SJSA1 (cell line): ENCODE measurements at places on chromosomes 6 and 20. TPM values are rescaled to one million over a fixed set of nuclear protein-coding genes. Genes with fewer than 3 reads are reported as not detected.

The C20orf141 gene
- total RNA-seq: not detected in 2 replicates

The RBPJL gene
- total RNA-seq: not detected in 2 replicates

The LY6G5B gene
- total RNA-seq: 0.19 and 1.6 TPM in 2 replicates

The AIF1 gene
- total RNA-seq: not detected in 2 replicates

The ARMC12 gene
- not detected in 2 replicates for total RNA-seq

DNA sequence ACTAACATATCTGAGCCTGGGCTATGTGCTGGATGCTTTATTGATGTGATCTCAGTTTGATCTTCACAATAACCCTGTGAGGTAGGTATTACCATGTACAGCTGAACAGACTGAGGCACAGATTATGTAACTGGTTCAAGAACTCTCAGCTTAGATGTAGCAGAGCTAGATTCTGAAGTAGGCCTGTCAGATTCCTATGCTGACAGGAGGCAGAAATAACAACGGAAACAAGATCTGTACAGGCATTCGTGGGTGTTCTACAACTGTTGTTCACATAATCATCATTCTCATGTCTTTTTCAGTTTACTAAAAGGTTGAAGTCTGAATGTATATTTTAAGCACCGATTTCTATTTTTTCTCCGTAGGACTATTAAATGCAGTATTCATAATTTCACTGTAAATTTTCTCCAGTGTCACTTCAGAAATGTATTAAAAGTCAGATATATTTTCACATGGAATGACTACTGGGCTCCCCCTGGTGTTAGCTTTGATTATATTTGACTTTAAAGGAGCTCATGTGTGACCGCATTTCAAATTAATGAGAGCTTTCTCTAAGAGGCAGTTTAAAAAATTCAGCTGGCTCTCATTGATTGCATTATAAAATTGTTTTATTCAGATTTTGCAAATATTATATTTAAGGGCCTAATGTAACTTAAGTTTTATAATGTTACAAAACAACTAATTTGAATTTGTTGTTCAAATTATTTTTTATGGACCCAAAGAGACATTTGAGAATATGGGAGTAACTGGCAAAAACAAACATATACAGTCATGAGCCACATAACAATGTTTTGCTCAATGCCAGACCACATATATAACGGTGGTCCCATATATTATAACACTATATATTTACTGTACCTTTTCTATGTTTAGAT lies 36.4 kb upstream of the SLC17A4 start:
- DNase-seq: no peak

- no peak for DNase-seq
These were observed 5.2 kb upstream of the PLCB1 start for GRCh38 chr20:8126841-8127378.

GRCh38 chr6:157976345-157977175 lies 5.1 kb upstream of the SYNJ2 start:
- no peak for DNase-seq

- no peak for DNase-seq
These were observed 370.1 kb downstream of the THBS2 start for GRCh38 chr6:168883410-168884049.

GRCh38 chr6:86913795-86914194 lies 23.5 kb upstream of the HTR1E start:
- DNase-seq: no peak

DNA sequence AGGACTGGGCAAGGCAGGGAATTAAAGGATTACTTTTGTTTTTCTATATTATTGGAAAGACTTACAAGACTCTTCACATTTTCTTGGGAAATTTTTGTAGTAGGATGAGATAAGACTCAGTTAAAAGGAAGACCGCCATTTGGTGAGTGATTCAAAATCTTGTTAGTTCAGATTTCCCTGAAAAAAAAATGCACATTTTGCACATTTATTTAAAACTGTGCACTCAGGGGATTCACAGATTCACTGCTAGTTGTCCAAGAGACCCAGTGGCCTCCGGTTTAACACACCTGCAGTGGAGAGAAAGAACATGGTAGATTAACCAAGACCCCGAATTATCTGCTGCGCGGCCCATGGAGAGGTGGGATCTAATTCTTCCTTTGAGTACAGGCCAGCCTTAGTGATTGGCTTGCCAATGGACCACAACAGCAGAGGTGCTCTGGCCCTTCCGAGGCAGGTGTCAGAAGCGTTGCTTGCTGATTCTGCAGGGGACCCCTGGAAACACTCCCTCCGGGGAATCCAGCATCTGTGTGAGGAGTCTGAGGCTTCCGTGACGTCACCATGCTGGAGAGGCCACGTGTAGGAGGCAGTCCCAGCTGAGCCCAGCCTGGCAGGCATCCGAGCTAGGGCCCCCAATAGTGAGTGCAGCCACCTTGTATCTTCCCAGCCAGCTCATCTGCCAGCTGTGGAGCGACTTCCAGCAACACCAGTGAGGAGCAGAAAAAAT lies 68.9 kb downstream of the ZNF217 start:
- DNase-seq: no peak

- peak; percentile 94 for DNase-seq
These were observed 170.4 kb downstream of the HTR1B start for GRCh38 chr6:77292564-77293546.

DNA sequence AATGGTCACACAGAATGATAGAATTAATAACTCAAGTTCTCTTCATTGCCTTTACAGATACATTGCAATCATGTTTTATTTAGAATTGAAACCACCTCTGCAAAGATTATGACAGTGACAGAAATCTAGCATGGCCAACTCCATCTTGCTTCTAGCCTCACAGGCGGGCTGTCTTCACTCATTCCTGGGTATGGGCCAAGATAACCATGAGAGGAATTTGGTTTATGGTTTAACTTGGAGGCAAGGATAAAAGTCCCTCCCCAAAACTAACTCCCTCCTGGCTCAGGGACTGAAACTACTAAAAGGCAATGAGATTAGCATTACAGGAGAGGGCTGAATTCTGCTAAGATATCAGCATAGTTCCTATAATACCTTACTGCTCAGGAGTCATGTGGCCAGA lies 95.2 kb upstream of the CST7 start:
- DNase-seq: no peak
